Stimulated activated CD4-positive, alpha-beta T cell treated with anti-CD3 and anti-CD28 coated beads, Interleukin-12 subunit alpha, Interleukin-12 subunit beta, amount 100 ng/mL, for 48 hours (primary cell): ENCODE measurements at places on chromosomes 2 and 18.

DNA sequence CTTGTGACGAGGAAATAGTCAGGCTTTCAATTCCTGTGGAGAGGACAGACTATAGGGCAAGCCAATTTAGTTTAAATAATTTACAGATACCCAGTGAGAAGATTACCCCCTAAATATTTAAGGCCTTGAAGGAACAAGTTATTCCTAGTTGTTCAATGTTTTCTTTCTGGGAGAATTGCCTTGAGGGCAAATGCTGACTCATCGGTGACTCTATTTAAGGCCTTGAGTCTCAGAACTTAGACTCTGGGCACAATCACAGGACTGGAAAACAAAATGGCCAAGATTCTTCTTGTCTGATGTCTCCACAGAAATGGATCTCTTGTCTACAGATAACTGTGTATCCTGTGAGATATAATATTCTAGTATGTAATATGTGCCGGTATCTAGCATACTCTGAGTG, 467.1 kb downstream of the SUCLG1 start:
- DNase-seq: no peak

DNA sequence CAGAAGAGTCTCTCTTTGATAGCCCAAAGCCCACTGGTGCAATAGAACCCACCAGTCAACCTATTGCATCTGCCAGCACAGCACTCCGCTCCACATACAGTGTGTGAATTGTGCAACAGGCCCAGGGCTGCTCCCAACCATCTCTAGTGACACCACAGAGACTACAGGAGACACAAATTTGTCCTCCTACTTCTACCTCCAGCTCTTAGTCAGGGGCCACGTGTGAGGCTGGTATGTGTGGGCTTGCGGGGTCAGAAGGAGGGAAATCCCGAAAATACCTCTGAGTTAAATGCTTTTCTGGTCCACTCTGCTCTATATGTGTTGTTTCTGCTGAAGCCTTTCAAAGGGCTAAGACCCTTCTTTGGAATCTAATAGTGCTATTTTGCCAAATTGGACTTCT, 18.0 kb downstream of the DGUOK start:
- no peak for DNase-seq

DNA sequence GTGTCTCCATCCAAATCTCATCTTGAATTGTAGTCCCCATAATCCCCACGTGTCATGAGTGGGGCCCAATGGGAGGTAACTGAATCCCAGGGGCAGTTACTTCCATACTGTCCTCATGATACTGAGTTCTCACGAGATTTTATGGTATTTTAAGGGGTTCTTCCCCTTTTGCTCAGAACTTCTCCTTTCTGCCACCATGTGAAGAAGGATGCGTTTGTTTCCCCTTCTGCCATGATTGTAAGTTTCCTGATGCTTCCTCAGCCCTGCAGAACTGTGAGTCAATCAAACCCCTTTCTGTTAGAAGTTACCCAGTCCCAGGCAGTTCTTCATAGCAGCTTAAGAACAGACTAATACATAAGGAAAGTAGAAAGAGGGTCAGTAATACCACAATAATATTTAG, 480.4 kb downstream of the KCNJ3 start:
- no peak for DNase-seq

DNA sequence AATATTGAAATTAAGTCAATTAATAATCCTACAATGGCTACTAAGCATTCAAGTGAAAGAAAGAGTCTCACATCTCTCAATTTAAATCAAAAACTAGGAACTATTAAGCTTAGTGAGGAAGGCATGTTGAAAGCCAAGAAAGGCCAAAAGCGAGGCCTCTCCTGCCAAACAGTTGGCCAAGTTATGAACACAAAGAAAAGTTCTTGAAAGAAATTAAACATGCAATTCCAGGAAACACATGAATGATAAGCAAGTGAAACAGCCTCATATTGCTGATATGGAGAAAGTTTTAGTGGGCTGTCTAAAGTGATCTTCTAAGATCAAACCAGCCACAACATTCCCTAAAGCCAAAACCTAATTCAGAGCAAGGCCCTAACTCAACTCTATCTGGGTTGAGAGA, 11.8 kb downstream of the RDH14 start:
- no peak for DNase-seq

- DNase-seq: no peak
Observed at GRCh38 chr2:96920801-96921560, 51.1 kb upstream of the SEMA4C start.

DNA sequence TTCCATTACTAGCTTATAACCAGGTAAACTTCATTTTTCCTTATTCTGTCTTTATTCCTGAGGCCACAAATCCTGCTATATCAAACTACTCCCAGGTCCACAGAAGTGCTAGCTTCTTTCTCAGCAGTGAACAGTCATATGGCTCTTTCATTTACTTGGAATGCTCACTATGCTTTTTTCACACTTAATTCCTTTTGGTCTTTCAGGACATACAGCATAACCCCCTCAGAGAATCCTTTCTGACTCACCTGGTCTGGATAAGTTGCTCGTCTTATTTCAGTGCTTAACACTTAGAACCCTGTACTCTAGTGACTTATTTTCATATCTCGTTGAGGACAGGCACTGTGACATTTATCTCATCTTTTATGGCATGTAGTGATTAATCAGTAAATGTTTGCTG, 325.0 kb upstream of the UBE2E3 start:
- no peak for DNase-seq

DNA sequence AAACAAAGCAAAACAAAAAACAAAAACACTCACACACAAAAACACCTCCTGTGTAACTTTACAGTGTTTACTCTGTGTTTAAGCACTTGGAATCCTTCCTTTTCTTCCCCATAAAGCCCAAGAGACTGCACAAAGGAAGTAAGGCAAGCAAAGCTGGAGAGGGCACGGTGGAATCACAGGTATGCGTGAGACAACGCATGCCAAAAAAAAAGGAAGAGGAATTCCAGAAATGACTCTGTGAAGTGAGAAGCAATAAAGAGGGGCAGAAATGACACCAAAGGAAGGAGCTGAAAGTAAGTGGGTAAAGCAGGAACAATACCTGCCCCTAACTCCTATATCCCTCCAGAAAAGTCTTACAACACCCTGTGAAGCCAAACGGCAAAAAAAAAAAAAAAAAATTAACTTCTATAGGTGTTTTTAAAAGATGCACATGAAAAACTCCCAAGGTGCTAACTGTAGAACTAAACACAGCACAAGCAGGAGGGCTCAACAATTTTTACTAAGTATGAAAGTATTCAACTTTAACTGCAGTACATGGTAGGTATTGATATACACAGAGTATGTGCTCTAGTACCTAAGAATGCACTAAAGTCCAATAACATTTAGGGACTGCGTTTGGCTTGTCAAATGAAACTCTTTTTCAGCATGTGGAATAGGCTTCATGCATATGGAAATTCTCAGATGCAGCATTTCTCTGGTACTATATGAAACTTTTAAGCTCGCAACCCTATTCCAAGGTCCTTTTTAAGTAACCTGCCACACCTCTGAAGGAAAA, 9.1 kb downstream of the RND3 start:
- DNase-seq: no peak
